Central memory CD8-positive, alpha-beta T cell (primary cell): ENCODE measurements at places on chromosomes 16 and 17.

- no peak overlapping the region for H3K27ac ChIP-seq
- no peak for DNase-seq
- no peaks in the 10 kb centered on the region for H3K27me3 ChIP-seq
- no peak overlapping the region for H3K4me3 ChIP-seq
Observed at GRCh38 chr17:40352779-40353394, 11.7 kb downstream of the GJD3 start.

GRCh38 chr16:53090591-53091411, 36.0 kb downstream of the CHD9 start:
- H3K27ac ChIP-seq, result peak overlapping the region; percentile 67
- H3K4me1 ChIP-seq, result peaks cover 41% of the 10 kb centered on the region
- DNase-seq, result no peak
- H3K36me3 ChIP-seq, result peaks cover 2% of the 10 kb centered on the region
- H3K4me3 ChIP-seq, result peak overlapping the region; percentile 61

GRCh38 chr16:64711026-64711425, 410.8 kb downstream of the CDH11 start:
- no peaks in the 10 kb centered on the region for H3K4me1 ChIP-seq
- no peak overlapping the region for H3K4me3 ChIP-seq
- no peaks in the 10 kb centered on the region for H3K36me3 ChIP-seq
- H3K27ac ChIP-seq, result no peak overlapping the region
- H3K27me3 ChIP-seq, result no peaks in the 10 kb centered on the region
- no peak for DNase-seq

DNA sequence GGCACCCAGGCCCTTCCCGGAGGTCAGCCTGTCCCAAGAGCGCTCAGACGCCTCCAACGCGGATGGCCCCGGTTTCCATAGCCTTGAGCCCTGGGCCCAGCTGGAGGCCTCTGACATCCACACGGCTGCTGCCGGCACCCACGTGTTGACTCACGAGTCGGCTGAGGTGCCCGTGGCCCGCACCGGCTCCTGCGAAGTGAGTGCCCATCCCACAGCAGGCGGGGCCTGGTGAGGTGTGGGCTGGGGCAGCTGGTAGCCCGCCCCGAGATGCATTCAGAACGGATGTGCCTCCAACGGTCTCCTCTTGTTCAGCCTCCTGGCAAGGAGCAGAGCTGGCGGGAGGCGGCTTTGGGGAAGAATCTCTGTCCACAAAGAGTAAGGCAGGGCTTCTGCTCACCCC, 2.7 kb downstream of the WDR90 start:
- H3K36me3 ChIP-seq, result peaks cover 5% of the 10 kb centered on the region
- no peaks in the 10 kb centered on the region for H3K4me1 ChIP-seq

DNA sequence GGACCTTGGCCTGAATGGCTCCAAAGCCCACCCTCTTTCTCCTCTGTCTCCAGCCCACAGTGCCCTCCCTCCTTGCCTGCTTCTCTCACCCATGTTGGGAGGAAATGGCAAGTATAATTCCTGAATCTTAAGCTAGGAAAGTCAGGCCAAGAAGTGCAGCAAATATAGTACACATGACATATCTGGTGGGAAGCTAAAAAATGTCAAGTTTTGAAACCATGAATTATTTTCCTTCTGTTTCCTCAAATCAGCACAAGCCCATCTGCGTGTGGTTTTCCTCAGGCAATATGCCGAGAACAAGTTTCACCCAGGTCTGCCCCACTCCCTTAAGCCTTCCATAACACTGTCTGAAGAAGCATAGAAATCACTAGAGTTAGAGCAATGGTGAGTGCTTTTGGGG, 502.8 kb upstream of the CDH11 start:
- DNase-seq, result no peak
- H3K27me3 ChIP-seq, result no peaks in the 10 kb centered on the region
- no peak overlapping the region for H3K4me3 ChIP-seq
- no peak overlapping the region for H3K27ac ChIP-seq
- no peaks in the 10 kb centered on the region for H3K4me1 ChIP-seq
- no peaks in the 10 kb centered on the region for H3K36me3 ChIP-seq

GRCh38 chr16:4377573-4378154, 6.0 kb downstream of the VASN start:
- peaks cover 24% of the 10 kb centered on the region for H3K4me1 ChIP-seq
- DNase-seq, result no peak
- H3K4me3 ChIP-seq, result peak overlapping the region; percentile 50
- no peaks in the 10 kb centered on the region for H3K27me3 ChIP-seq
- H3K27ac ChIP-seq, result peak overlapping the region; percentile 57

- DNase-seq, result no peak
- H3K36me3 ChIP-seq, result peaks cover 66% of the 10 kb centered on the region
- peak overlapping the region; percentile 92 for H3K4me3 ChIP-seq
Observed at GRCh38 chr17:7846765-7847661, 7.9 kb upstream of the TMEM88 start.

DNA sequence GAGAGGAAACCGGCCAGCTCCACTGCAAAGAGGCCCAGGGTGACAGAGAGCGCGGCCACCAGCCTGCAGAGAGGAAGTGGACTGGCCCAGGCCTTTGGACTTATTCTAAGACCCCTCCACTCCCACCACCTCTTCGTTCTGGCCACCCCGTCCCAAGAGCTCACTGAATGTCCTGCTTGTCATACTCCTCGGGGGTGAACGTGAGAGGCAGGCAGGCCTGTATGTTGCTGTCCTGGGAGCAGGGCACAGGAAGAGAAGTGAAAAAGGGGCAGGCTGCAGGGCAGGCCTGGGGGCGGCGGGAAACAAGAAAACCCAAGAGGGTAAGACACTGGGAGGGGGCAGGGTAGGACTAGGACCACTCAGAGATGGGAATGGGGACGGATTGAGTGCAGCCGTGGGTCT, 384 bp downstream of the TMEM107 start:
- H3K36me3 ChIP-seq, result peaks cover 12% of the 10 kb centered on the region
- H3K27ac ChIP-seq, result peak overlapping the region; percentile 93
- H3K27me3 ChIP-seq, result no peaks in the 10 kb centered on the region
- peak overlapping the region; percentile 95 for H3K4me3 ChIP-seq
